Glomerular endothelial cell (primary cell): ENCODE measurements at places on chromosomes 3 and 15.

GRCh38 chr3:3551981-3552380, 247.2 kb upstream of the LRRN1 start:
- DNase-seq: no peak

DNA sequence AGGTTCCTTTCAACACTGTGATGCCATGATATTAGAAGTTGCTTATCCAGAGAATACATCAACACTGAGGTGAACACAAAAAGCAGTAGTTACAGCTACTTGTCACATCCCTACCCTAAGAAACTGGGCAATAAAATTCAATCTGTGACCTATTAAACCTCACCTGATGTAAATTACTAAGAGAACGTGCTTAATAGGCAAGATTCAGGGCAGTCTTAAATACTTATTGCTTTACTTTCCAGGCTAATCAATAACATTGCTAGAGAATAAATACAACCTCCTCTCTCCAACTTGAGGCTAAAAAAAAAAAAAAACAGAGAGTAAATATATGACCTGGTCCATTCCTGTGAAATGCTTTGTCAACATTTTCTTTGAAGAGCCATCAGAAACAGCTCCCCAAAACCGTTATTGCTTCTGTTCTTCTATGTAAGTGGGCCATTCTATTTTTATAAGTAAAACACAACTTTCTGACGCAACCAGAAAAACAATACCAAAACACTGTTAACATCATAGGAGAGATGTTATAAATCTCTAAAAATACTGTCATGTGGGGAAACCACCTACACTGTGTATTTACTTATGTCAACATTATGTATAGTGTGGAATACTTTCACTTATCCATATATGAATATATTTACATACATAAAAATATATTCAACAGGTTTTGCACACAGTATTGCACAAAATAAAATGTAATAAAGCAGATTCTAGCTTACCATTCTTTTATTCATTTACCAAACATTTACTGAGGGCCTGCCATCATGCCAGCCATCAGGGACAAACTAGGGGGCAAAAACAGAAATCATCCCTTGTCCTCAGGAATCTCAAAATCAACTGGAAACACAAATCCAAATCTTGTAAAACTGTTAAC, 2.7 kb downstream of the NKIRAS1 start:
- no peak for DNase-seq

- no peak for DNase-seq
Observed at GRCh38 chr3:122690096-122690495, 9.5 kb downstream of the PARP14 start.

DNA sequence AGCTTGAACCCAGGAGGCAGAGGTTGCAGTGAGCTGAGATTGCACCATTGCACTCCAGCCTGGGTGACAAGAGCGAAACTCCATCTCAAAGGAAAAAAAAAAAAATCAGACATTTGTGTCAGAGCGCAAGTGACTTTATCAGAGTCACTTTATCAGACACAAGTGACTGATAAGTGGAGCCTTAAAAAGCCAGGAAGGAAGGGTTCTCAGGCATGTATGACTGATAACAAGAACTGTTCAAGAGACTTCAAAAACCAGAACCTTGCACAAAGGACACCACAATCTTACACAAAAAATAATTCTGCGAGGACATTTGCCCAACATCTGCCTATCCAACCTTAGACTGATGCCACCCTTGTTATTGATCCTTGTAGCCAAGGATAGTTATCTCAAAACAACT, 13.3 kb upstream of the CFAP44 start:
- DNase-seq: no peak

GRCh38 chr3:195895861-195896360, 12.4 kb downstream of the TNK2 start:
- no peak for DNase-seq

GRCh38 chr15:76293361-76293760, 17.9 kb downstream of the ETFA start:
- DNase-seq: no peak

DNA sequence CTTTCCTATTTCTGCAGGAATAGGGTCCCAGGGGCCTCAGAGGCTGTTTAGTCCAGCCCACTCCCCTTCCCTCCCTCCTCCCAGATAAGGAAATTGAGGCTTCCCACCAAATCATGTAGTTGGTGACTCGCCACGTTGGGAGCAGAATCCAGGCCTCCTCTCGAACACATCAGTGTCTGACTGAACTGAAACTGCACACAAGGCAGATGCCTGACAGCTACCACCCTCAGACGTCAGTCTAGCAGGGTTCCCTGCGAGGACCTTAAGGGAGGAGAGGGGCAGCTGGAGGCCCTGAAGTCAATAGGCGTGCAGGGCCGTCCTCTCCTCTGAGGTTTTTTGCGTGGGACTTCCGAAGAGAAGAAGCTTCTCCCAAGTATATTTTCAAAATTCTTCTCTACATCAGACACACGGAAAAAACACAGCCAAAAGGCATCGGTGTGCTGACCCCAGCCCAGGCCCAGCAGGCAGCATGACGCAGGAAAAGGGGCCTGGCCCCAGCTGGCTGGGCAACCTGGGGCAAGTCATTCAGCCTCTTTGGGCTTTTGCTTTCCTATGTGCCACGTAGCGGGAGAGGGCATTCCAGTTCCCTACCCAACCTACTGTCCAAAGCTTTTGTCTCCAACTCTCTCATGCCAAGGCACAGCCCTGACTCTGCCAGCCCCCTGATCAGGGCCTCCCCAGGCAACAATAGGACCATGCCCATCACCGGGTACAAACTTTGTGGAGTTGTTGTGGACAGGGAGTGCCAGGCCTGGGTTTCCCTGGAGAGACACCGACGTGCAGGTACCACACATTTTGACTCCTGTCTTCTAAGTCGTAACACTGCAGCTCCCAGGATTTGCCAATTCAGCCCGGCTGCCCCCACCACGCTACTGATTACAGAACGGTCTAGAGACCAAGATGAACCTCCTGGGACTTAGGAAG, 283.1 kb downstream of the XXYLT1 start:
- no peak for DNase-seq

- DNase-seq: no peak
Observed at GRCh38 chr3:9727041-9727595, 4.4 kb upstream of the BRPF1 start.

GRCh38 chr15:39884351-39884750, 35.7 kb downstream of the GPR176 start:
- no peak for DNase-seq

- DNase-seq: no peak
Observed at GRCh38 chr15:60803059-60803458, 324.1 kb upstream of the ICE2 start.

- no peak for DNase-seq
Observed at GRCh38 chr3:102525624-102526023, 90.8 kb downstream of the ZPLD1 start.
